ENCODE measurements at places on chromosomes 11 and 22.
A peak's percentile ranks its signal among the peaks of the same experiment; 100 is the strongest.

DNA sequence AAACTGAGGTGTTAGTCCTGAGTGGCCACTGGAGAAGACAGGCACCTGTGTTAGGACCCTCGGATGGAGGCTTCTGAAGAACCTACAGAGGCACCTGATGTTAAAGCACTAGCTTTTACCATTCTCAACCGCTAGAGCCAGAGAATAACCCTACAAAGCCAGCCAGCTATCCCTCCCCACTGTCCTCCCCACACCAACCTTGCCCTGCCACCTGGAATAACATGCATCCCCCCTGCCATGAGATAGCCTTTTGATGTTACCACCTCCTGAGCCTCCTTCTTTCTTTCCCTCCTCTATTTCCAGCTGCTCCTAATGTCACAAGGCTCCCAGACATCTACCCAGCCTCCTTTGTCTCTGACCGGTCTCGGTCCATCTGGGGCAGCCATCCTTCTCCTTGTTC is 28.1 kb downstream of the COMMD9 start:
- DNase-seq, result no peak

DNA sequence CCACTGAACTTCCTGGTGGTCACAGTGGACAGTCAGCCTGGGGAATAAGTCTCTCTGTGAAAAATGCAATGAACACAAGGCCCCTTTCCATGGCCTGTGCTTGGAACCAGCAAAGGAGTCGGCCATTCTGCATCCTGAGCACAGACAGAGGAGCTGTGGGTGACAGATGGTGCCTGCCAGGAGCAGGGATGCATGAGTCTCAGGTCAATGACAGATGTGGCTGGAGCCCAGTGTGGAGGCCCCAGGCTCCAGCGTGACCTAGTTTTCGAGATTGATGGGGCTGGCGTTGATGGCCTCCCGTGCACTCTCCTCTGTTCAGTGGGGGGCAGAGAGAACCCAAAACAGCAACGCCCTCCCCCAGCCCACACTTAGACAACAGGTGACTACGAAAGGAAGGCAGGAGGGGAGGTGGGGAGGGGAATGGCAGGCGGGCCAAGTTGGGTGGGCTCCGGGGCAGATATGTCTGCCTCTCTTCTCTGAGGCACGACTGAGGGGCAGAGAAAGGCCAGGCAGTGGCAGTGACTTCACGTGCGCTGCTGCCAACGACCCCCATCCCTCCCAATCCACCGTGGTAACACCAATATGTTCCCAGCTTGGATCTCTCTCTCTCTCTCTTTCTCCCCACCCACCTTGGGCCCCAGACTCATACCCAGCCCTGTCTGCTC is 34.4 kb upstream of the CD5 start:
- no peak for DNase-seq

DNA sequence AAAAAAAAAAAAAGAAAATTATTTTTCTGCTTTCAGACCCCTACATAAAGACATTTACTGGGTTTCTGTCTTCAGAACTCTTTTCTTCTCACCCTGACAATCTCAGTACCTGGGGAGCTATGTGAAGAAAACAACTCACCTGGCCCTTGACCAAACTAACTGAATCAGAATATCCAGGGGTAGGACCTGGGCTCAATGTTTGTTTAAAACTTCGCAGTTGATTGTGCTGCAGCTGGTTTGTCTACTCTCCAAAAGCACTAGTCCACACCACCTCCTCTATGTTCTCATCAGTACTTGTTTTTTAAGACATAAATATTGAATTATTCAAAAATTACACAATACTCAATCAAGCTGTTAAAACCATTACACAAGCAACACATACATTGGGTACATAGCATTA is 34.8 kb downstream of the EIF3F start:
- no peak for DNase-seq

DNA sequence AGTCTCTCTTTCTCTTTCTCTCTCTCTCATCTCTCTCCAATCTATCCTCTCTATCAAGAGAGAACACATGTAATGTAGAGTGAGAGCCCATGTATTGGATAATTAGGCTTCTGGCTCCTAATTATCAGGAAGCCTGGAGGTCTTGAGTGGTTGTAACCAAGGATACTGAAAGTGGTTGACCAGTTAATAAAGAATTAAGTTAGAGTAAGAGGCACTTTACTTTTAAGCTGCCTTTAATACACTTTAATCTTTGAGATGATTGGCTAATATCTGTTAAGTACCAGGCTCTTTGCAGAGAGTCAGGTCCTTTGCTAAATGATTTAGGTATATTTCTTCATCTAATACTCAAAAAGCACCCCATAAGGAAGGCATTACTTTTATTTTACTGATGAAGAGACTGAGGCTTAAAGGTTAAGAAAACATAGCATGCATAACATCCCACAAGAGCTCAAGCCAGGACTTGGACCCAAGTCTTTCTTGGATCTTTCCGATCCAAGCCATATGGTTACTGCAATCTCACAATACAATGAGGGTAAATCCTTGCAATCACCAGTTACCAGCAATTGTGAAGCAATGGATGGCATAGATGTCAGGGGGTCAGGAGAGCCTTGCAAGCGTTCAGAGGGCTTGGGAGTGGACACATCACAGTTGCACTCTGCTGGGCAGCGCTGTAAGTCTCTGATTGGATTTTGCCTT is 22.1 kb downstream of the CD44 start:
- no peak for DNase-seq

- no peak for DNase-seq
These were observed 9.2 kb upstream of the NDUFS8 start for GRCh38 chr11:68021167-68021787.

GRCh38 chr11:23976426-23976825 is 520.4 kb upstream of the LUZP2 start:
- no peak for DNase-seq

- DNase-seq, result no peak
These were observed 132.9 kb downstream of the COMMD9 start for GRCh38 chr11:36156161-36156816.

DNA sequence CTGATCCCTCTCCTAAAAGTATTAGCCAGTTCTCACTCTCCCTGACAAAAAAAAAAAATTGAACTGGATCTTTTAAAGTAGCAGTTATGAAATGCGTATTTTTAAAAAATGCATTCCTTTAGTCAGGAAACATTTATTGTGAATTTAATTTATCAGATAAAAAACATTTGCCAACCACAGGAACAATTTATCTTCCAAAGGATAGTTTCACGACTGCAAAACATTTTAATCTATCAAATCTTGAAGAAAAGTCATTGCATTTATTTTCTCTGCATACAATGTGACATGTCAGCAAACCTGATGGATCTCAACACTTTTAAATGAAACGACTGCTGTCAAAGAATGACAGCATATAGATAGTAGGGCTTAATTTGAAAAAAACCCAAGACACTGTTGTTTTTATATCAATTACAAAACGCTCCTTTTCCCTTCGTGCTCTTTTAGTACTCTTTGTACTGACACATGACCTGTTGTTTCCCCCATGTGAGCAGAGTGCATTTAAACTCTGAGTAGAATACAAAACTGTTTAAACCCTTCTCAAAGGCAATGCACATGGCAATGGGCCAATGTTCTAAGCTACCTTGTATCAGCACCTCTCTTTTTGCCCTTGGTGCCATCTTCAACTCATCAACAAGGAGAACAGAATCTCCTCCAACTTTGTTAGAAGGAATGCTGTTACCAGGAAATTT is 107.0 kb downstream of the ATG16L2 start:
- DNase-seq, result no peak

DNA sequence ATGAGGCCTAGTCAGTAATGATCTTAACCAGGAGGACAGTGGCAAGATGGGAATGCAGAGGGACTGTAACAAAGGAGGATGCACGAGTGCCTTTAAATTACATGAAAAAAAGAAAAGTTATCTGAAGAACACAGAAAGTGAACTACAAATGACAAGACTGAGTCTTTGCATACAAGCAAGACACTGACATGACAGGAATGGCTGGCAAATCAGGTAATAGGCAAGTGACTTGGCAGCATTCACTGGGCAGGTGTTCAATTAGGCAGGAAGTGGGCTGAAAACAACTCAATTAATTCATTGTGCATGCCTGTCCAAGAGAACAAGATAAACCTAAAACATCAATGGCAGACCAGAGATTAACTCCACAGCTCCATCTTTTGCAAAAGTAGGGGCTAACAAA is 24.0 kb downstream of the SMCO4 start:
- DNase-seq, result no peak

DNA sequence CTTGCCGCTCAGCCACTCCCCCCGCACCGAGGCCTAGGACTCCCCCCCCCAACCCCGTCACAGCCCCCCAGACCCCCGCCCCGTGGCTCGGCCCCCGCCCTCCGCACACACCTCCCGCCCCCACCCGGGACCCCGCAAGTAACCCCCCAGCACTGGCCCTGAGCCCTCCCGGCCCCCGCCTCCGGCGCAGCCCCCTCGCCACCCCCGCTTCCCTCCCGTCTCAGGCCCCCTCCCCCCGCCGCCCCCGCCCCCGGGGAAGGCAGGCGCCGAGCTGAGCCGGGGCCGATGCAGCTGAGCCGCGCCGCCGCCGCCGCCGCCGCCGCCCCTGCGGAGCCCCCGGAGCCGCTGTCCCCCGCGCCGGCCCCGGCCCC is 1.5 kb downstream of the SHANK3 start:
- DNase-seq, result no peak

DNA sequence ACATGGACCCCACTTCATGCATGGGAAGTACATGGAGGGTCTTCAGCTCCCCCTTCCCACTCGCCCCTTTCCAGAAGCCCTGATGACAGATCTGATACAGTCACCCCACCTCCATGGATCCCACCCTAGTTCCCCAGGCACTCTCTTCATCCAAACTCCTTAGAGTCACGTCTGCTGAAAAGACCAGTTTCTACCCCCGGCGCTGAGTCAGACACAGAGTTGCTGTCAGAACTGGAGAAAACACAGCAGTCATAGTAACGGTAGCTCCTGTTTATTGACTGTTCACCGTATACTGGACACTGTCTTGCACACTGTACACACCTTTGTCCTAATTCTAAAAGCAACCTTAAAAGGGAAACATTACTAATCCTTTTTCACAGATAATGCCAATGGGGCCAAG is 29.1 kb downstream of the DRD2 start:
- DNase-seq, result no peak

DNA sequence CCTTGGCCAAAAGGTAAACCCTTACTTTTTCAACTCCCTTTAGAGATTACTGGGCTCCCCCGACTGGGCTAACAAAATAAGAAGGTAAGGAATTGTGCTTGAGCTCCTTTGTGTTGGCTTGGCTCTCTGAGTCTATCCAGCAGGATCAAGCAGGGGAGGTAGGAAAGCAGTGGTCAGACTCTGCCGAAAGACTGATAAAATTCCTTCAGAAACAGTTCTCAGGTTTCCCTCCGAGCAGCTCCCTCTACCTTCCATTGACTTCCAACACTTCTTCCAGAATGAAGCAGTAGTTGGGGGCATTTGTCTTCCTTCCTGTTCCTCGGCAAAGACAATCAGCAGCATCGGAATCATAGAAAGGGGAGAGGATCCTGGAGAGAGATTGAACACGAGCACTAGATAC is 16.1 kb upstream of the CARD18 start:
- no peak for DNase-seq

GRCh38 chr11:12067796-12068357 is 42.5 kb upstream of the MICAL2 start:
- DNase-seq, result no peak

DNA sequence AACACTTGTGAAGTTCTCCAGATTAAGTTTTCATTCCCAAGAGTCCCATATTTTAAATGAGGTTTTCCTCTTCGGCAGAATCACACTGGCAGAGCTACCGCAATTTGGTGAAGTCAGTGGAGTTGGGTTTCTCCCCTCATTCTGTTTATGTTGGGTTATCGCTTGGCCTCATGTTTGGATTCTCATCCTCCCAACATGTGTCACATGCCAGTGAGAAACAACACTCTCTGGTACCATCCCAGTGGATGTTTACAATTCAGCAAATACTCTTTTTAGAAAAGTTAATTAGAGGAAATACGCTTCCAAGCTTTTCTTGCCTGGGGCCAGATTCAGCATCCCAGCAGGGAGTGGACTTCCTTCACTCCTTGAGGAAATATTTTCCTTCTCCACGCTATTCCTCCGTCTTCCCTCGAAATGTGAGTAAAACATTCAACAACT is 2.1 kb downstream of the PAMR1 start:
- DNase-seq, result no peak

DNA sequence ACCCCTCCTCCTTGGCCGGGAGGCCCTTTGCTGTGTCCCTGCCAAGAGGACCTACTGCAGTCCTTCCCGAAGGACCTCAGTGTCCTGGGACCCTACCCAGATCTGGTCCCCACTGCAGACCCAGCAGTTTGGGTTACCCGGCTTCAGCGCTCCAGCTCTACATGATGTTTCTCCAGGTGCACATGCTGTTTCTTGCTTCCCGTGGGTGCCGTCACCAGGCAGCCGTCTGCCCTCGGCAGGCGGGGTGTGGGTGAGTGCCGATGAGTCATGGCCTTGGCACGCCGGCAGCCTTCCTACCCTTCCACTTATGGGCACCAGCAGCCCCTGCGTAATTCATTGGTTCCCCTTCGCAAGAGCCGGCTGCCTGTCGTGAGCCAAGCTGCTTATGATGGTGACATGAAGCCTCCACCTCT is 101.8 kb downstream of the BCR start:
- DNase-seq, result peak; percentile 66

GRCh38 chr11:38402063-38402462 is 1804.0 kb upstream of the RAG2 start:
- DNase-seq, result no peak

GRCh38 chr22:25970374-25970911 is 198.8 kb upstream of the SEZ6L start:
- no peak for DNase-seq

DNA sequence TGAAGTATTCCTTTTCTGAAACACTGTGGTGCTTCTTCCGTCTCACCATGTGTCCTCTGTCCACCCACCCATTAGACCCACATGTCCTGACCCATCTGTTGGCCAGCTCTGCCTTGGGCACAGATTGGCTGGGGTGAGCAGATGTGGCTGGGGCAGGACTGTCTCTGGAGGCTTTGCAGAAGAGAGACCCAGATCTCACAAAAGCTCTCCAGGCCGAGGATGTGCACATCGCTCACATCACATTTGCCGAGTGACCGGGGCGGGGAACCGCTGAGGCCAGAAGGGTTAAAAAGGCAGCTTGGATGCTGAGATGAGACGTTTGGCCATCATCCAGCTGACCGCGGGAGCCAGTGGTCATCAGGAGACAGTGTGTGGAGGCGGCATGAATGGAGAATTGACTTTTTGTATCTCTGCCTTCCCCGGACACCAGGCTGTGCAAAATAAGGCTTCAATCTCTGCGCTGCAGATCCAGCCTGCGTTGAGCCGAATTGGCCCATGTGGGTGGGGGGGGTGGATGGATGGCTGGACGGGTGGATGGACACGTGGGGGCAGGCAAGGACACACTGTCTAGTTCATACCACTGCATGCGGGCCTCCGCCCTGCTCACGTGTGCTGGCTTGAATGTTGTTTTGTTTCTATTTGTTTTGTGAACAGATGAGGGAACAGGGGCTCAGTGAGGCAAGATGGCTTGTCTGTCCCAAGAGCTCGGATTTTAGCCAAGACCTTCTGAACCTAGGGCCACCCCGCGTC is 6.1 kb downstream of the IFITM10 start:
- no peak for DNase-seq

DNA sequence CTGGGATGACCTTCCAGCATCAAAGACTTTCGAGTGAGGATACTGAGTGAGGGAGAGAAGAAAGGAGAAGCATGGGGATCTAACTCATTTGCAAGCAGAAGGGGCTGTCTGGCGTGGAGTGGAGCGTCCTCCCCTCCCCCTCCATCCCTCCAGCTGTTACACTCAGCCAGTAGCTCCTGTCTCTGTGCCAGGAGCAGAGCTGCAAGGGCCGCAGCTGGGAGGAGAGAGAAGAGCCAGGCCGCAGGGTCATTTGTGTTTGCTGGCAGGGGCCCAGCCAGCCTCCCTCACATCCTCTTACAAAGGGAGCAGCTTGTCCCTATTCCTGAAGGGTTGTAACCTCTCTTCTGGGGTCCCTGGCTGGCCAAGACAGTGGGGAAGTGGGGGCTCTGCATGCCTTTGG is 57.9 kb downstream of the NECTIN1 start:
- no peak for DNase-seq
